ENCODE measurements at places on chromosomes 2 and 18.

DNA sequence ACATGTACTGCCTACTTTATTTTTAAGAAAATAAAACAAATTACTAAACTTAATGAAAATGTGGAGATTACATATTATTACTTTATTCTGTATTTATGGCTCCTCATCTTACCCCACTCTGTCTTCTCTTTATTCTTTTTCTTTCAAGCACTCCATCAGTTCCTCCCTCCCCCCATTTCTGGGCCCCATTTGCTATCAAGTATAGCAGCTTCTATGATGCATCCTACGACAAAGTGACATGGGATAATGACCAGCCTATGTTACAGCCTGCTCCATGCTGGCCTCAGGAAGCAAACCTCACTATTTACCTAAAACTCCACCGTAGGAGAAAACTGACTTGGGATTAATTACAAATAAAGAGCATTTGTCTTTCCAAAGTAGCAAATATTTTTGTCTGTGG, 58.8 kb downstream of the RND3 start:
- DNase-seq: no peak

DNA sequence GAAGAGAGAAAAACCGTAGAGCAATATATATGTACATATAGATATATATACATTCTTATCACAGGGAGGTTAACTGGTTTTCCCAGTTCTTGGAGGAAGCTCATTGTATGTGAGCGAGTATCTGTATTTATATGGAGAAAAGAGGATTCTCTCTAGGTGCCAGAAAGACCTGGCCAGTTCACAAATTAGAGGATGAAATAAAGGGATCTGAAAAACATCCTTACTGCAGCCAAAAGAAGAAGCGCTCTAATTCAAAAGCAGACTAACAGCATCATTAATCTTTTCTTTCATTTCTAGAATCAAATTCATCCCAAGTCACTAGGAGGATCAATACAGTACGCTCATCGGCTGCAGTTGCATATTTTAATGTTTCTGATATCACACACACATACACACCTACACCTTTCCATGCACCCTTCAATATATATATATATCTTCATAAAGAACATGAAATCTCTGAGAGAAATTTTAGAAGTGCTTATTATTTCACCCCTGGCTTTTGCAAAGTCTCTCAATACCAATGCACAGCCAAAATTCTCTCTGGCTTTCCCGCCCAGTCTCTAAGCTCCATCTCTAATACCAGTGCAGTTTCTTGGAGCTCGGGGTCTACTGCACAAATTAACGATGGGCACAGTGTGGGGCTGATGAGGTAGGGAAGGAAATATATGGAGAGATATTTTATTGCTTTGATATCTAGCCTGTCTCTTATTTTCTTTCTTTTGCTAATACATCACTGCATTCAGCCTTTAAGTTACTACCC, 731 bp downstream of the NRXN1 start:
- no peak for DNase-seq

GRCh38 chr2:227377467-227378351, 1.4 kb downstream of the TM4SF20 start:
- no peak for DNase-seq

GRCh38 chr2:155502766-155503165, 804.3 kb downstream of the KCNJ3 start:
- no peak for DNase-seq

- DNase-seq: no peak
These were observed 21.7 kb upstream of the UGP2 start for GRCh38 chr2:63819765-63820717.

DNA sequence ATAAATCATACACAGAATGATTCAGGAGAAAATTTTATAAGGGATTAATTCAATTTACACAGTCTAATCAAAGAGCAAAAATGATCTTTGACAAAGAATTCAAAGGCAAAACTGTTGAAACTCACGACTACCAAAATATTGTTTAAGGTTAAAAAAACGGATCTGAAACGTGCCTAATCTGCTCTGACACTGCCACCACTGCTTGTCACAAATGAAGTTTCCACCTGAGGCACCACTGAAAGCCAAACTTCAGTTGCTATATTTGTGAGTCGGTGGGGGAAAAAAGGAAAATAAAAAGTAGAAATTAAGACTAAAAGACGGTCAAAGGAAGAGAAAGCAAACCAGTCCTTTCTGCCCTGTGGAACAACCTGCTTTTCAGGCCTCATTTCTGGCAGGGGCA, 140.6 kb upstream of the DNMT3A start:
- no peak for DNase-seq

- no peak for DNase-seq
These were observed 774.9 kb downstream of the RNF144A start for GRCh38 chr2:7691961-7692656.

GRCh38 chr18:5973099-5973498, 77.8 kb upstream of the TMEM200C start:
- no peak for DNase-seq

DNA sequence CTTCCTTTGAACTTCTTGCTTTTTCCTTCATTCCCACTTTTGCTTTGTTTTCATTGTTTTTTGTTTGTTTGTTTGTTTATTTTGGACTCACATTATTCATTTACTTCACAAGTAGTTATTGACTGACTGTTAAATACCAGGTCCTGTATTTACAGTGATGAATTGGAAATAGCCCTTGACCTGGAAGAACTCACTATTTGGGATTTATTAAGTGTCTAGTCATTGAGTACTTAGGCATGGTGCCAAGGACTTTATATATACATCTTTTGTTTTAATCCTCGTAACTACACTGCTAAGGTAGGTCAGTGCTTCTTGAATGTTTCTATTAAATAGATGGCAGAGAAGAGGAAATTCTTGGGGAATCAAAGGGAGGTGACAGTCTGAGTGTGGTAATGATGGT, 11.1 kb downstream of the SPOPL start:
- no peak for DNase-seq

GRCh38 chr2:117351396-117351795, 463.1 kb upstream of the DDX18 start:
- no peak for DNase-seq

DNA sequence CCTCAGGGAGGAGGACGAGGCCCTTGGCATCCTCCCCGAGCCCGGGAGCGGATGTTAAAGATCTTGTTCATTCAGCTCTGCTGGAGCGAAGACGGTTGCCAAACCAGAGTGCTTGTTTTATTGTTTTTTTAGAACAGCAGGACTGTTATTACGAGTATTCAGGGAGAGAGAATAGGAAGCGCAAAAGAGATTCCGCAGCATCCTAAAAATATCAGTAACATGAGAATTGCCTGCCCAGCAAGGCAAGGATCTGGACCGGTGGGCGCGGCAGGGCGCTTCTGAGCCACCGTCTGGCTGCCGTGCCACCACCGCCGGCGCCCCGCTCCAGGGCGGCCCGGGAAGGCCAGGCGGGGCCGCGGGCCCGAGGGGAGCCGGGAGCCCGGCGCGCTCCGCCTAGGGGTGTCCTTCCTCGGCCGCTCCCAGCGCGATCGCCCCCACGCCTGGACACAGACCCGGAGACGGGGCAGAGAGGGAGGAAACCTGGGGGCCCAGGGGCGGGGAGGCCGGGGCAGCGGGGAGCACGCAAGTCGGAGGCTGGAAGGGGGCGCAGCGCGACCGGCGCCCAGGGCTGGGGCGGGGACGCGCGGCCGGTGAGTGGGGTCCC, 843 bp downstream of the CYS1 start:
- no peak for DNase-seq

GRCh38 chr2:120741571-120742561, 6.2 kb downstream of the GLI2 start:
- no peak for DNase-seq

DNA sequence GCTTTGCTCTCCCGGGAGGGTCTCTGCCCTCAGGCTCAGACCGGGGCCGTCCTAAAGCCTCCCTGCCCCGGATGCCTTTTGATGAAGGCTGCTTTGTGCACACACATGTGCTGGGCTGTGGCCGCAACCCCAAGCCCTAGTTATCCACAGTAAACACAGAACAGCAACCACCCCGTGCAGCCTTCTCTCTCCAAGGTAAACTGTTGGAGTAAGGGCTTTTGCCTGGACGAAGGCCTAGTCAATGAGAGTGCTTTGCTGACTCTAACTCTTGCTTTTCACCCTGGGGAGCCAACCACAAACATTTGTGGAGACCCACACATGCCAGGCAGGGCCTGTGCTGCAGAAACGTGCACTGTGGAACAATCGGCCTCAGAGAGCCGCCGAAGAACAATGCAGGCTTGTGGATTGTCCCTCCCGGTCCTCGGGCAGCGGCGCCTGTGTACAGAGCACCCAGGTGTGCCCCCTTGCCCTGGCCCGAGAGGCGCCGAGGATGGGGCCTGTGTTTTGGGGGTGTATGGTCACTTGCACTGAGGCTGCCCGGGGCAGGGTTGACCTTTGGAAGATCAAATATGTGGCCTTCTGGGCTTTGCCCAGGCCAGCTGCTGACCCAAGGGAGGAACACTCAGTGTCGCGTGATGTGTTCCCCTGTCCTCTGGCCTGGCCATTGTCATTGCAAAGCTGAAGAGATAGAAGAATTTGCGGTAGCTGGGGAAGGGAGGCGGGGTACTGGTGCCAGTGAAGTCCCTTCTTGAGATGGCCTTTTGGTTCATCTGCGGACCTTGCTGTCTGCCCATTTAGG, 37.0 kb downstream of the CTIF start:
- no peak for DNase-seq

GRCh38 chr2:187646556-187646955, 92.3 kb upstream of the TFPI start:
- no peak for DNase-seq

DNA sequence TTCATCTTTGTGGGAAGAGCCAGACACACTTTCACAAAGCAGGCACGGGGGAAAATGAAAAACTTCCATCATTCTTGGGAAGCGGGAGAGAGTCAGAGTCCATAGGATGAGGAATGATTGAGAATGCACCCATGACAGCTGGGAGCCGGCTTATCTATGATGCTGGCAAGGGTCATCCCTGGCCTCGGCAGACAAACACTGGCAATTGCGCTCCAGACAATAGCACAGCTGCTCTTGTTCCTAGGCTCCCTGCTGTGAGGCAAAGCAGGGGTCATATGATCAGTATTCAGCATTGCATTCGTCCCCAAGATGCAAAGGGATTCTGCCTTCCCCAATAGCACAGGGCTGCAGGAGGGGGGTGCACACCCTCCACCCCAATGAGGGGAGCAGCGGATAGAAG, 33.0 kb downstream of the CYRIA start:
- peak; percentile 76 for DNase-seq

DNA sequence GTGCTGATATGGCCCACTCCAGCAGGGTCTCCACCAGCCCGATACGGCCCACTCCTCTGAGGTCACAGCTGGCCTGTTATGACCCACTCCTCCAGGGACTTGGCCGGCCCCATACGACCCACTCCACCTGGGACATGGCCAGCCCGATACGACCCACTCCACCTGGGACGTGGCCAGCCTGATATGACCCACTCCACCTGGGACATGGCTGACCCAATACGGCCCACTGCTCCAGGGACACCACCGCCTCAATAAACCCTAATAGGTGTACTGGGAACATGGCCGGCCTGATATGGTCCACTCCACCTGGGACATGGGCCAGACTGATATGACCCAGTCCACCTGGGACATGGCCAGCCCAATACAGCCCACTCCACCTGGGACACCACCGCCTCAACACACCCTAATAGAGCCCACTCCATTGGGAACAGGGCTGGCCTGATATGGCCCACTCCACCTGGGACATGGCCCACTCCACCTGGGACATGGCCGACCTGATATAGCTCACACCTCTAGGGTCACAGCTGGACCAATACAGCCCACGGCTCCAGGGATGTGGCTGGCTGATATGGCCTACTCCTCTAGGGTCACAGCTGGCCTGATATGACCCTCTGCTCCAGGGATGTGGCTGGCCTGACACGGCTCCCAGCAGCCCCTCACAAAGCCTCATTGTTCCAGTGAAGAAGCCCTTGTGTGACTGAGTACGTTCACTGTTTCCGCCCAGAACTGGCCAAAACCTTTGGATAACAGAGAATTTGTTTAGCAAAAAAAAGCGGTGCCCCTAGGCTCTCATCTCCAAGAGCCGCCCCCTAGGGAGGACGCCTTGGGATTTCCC, 245.6 kb downstream of the HDAC4 start:
- DNase-seq: no peak

- DNase-seq: no peak
These were observed 35.6 kb downstream of the CYB5A start for GRCh38 chr18:74256190-74256589.

DNA sequence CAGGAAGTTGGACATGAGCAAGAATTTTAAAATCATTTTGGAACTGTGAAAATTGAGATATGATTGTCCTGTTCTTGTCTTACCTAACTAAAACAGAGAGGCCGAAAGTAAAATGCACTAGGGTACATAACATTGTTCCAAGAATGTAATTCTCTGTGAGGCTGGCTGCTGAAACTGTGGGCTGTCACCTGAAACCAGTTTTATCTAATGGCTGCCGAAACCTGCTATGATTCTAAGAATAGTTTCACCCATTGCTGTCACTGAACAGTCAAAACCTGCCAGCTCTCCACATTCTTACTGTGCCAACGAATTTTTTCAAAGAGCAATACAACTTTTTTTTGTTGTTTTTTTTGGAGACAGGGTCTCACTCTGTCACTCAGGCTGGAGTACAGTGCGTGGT, 119.3 kb upstream of the ZSWIM2 start:
- DNase-seq: no peak

DNA sequence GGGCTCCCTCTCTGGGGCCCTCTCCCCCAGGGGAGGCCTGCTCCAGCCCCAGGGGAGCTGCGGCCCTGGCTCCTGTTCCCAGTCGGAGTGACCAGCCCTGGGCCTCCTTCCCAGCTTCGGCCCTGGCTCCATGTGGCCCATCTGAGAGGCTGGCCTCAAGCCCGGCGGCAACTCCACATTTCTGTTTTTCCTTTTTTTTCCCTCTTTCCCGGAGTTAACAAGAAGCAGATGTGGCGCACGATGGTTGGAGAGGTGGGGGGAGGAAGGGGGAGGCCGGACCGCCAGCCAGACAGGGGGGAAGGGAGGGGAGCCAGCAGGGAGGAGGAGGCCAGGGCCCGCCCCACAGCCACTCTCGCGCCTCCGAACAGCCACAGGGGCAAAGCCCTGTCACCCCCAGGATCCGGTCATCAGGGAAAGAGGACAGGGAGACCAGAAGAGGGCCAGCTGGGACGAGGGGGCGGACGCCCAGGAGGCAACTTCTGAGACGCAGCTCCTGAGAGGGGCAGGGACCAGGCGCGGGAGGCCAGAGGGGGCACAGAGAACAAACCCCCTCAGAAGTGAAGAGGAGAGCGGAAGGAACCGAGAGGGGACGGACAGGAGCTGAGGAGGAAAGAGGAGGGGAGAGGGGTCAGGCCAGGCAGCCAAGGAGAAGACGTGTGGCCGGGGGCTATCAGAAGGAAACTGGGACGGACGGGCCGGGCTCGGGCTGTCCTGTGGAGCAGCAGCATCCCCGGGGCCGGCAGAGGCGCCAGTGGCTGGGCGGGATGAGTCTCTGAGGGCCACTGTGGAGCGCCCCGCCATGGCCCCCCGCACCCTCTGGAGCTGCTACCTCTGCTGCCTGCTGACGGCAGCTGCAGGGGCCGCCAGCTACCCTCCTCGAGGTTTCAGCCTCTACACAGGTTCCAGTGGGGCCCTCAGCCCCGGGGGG, at the start of gene EMILIN1:
TSS of gene EMILIN1 (plus strand) at position 349 of the 928 bp plus-strand sequence. CDS start at position 800, 451 bp downstream.
- DNase-seq: no peak

DNA sequence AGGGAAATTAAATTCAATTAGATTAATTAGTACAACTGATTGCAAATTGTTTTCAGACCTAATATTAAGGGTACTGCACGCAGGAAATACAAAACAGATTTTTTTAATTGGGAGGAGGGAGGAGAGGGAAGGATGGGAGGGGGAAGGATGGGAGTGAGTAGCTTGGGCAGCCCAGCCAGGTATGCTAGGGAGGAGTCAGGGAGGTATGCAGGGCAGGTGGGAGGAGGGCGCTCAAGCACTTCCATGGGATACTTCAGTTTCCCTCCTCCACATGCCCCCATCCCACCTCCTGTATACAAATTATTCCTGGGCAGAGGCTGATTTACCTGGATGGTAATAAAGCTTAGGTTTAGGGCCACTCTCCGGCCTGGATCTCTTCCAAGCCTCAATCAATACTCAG, 76.6 kb upstream of the CAPN13 start:
- no peak for DNase-seq

All from DMS153 (cell line).